Pancreas (tissue), 10 donors: ENCODE measurements at places on chromosomes 11 and 22. TPM values are rescaled to one million over a fixed set of nuclear protein-coding genes. Genes with fewer than 3 reads are reported as not detected.

GRCh38 chr22:44676441-44677352, 25.3 kb upstream of the PRR5 start:
- H3K36me3 ChIP-seq: no peaks in the 10 kb centered on the region
- no peak for DNase-seq
- no peaks in the 10 kb centered on the region for H3K27me3 ChIP-seq
- no peaks in the 10 kb centered on the region for H3K4me1 ChIP-seq
- no peak overlapping the region for H3K27ac ChIP-seq

DNA sequence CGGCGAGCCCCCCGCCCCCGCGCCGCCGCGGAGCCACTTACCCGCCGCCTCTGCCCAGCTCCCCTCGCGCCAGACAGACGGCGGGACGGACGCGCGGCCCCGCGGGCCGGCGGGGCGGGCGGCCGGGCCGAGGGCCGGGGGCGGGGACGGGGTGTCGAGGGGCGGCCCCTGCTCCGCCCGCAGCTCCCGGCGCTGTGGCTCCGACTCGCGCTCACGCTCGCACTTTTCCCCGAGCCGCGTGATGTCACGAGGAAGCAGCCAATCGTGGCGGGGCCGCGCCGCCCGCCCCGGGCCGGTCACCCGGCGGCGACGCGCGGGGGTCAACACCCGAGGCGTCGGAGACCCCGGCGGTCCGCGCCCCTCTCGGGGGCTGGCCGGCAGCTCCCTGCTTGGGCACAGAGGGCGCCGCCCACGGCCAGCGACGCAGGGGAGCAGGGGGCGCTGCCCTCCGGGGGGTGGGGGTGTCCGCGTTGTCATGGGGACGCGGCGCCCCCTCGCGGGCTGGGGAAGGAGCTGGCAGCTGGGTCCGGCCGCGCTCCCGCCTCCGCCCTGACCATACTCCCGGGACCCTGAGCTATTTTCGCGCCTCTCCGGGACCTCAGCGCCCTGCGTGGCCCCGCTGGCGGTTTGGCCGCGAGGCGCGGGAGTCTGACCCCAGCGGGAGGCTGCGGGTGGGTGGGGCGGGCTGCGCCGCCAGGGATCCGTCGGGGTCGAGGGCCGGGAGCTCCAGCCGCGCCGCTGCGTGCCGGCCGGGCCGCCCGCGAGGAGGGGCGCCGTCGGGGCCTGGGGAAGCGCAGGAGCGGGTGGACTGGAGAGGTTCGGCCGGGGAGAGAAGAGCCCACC, at the start of gene CHRM4:
CHRM4 (minus strand) TSS at position 199 of the 843 bp plus-strand sequence. CDS start 5,219 bp downstream, outside the sequence.
- H3K36me3 ChIP-seq: no peaks in the 10 kb centered on the region
- DNase-seq: no peak
- peaks cover 26% of the 10 kb centered on the region for H3K27me3 ChIP-seq
- no peak within 1 kb of the TSS for H3K27ac ChIP-seq
- H3K4me1 ChIP-seq: peaks cover 9% of the 10 kb centered on the region
- H3K4me3 ChIP-seq: peak within 1 kb of the TSS; percentile 25

Gene CNIH2
- polyA plus RNA-seq: 8.0 TPM

Gene B3GAT1
- 1.3 TPM for polyA plus RNA-seq

Gene SMTNL1
- not detected for polyA plus RNA-seq

- no peaks in the 10 kb centered on the region for H3K27me3 ChIP-seq
- no peaks in the 10 kb centered on the region for H3K36me3 ChIP-seq
- H3K4me3 ChIP-seq: no peak overlapping the region
- DNase-seq: no peak
- no peaks in the 10 kb centered on the region for H3K4me1 ChIP-seq
Measured at GRCh38 chr11:134138376-134138775, 69.5 kb downstream of the JAM3 start.

GRCh38 chr11:70734379-70734778, 336.1 kb downstream of the CTTN start:
- no peak overlapping the region for H3K4me3 ChIP-seq
- no peaks in the 10 kb centered on the region for H3K36me3 ChIP-seq
- H3K4me1 ChIP-seq: no peaks in the 10 kb centered on the region
- H3K27ac ChIP-seq: no peak overlapping the region
- no peak for DNase-seq
- no peaks in the 10 kb centered on the region for H3K27me3 ChIP-seq

DNA sequence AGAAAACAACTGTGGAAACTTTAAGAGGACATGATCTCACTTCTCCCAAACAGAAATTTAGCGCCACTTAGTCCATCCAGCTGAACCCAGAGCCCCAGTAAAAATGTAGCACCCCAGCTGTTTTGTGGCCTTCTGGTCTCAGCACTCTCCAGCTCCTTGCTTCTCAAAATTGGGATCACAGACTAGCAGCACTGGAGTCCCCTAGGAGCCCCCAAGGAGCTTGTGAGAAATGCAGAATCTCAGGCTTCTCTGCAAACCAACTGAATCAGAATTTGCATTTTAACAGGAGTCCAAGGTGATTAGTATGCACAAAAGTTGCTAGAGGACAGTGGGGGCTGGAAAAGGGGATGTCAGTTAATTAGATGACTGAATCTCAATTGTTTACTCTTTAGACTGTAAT, 89.8 kb upstream of the FIBIN start:
- no peak overlapping the region for H3K27ac ChIP-seq
- DNase-seq: no peak
- H3K36me3 ChIP-seq: no peaks in the 10 kb centered on the region
- no peak overlapping the region for H3K4me3 ChIP-seq
- H3K27me3 ChIP-seq: no peaks in the 10 kb centered on the region

Gene LRRC74B
- not detected for polyA plus RNA-seq

DNA sequence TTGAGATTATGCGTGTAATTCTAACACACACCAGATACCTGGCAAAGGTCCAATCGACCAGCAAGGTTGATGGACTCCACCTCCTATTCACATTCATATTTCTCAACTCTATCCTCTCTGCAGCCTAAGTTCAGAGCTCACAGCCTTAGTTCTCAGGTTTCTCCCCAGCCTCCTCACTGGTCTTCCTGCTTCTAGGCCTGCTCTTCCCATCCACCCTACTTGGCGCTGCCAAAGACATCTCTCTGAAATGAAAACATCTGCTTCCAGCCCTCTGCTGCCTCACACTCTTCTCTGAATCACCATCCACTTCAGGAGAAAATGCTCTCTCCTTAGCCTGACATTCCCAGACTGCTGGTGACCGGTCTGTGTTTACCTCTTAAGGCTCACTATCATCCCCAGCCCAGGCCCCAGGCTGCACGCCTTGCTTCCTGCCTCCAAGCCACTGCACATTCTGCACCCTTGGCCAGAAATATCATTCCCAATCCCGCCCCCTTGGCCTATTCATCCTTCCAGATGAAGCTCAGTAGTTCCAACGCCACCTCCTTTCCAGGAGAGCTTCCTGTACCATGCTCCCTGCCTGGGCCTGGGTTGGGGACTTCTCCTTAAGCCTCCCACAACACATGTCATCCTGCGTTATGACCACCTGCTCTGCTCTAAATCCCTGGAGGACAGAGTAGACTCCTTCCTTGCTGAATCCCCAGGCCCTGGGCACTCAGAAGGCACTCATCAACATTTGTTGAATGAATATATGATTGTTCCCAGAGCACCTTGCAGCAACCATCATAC, 3.5 kb downstream of the ARRB1 start:
- no peak overlapping the region for H3K4me3 ChIP-seq
- H3K27me3 ChIP-seq: no peaks in the 10 kb centered on the region
- H3K4me1 ChIP-seq: peaks cover 30% of the 10 kb centered on the region
- H3K27ac ChIP-seq: no peak overlapping the region
